Activated effector memory CD4-positive, alpha-beta T cell treated with anti-CD3 and anti-CD28 coated beads, Interleukin-2, amount 50 U/mL, for 16 hours (primary cell): ENCODE measurements at places on chromosomes 5 and 9.
A peak's percentile ranks its signal among the peaks of the same experiment; 100 is the strongest.

GRCh38 chr9:133851693-133852092 is 113.5 kb upstream of the SARDH start:
- DNase-seq, result no peak

DNA sequence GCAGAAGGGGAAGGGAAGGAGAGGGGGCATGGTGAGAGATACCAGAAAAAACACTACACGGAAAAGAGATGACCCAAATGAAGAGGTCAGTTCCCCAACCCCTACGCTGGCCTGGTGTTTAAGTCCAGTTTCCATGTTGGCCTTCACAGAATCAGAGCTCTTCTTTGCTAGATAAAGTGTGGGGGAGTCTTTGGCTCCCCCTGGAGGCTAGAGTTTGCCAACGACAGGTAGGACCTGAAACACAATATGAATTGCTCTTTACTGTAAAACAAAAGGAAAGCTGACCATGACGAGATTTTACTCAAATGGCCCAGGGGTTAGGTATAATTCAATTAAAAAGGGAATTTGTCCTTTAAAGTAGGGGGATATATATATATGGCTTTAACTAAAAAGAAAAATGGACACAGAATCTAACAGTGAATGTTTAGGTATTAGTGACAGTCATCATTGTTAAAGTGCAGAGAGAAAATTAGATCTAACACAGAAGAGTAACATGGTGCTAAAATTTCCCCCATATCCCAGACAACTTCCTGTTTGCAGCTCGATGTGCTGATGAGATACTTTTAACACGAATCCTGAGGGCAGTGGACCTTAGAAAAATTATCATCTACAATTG is 92.0 kb downstream of the SV2C start:
- DNase-seq, result peak; percentile 81

DNA sequence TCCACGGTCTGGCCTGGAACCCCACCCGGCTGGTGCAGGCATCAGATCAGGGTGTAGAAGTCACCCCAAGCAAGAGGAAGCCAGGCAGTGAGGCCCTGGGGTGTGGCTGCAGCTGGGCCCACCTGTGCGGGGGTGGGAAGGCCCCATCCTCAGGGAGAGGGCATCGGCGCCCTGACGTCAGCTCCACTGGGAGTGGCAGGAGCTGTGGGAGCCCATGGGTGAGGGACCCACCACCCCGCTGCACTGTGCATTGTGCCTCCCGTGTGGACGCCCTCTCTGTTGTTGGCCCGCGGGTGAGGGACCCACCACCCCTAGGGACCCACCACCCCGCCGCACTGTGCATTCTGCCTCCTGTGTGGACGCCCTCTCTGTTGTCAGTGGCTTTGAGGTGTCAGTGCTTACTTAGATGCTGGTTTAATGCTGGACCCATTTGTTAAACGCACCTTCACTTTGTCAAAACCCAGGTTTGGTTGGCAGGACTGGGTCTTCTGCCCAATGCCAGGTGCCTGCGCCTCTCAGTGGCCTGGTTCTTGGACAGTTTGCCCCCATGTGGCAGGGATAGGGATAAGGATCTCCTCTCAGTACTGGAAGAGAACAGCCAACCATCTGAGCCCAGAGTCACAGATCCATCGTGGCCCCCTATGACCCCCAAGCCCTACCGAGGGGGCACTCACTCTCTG is 6.9 kb upstream of the EXOC3 start:
- peak; percentile 62 for DNase-seq

DNA sequence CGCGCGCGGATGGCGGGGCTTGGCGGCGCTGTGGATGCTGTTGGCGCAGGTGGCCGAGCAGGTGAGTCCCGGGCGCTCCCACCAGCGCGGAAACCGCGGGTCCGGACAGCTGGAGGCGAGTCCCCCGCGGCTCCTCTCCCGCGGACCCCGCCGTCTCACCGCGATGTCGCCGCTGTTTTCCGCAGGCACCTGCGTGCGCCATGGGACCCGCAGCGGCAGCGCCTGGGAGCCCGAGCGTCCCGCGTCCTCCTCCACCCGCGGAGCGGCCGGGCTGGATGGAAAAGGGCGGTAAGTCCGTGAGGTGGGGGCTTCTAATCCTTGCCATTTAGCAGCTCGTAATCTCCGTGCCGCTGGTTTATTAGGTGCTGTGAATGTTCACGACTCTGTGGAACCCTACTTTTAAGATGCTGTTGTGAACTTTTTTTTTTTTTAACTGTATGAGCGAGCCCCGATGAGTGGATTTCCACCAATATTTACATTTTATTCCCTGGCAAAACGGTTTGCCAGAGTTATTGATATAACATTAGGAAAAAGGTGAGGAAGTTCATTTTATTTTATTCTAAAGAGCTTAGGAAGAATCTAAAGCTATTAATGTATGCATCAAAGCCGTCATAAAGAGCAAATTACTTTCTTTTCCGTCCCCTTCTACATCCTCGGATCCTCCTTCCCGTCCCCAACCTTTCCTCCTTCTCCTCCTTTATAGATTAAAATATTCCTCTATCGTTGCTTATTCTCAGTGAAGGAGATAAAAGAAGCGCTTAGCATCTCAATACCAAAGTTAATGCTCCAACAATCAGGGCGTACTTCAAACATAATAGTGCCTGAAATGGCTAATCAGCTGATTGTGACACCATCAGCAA is 579 bp downstream of the ADAMTS16 start:
- no peak for DNase-seq

- no peak for DNase-seq
Observed at GRCh38 chr5:145826895-145827674, 8.1 kb downstream of the PRELID2 start.

GRCh38 chr5:156802501-156802900 is 47.6 kb upstream of the PPP1R2B start:
- DNase-seq, result no peak

DNA sequence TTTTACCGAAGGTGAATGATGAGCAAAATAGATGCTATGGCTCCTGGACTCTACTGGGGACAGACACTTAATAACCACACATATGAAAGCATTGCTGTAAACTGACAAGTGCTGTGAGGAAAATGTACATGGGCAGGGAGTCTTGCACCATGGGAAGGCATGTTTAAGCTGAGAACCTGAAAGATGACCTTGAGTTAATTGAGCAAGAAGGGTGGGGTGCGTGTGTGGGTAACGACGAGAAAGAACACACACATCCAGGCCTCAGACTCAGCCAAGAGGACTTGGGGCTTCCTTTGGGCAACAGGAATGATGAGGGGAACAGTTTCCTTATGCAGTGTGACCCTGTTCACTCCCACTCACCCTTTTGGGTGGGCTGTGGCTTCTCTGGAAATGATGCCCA is 73.1 kb downstream of the HSPA4 start:
- DNase-seq, result peak; percentile 1

DNA sequence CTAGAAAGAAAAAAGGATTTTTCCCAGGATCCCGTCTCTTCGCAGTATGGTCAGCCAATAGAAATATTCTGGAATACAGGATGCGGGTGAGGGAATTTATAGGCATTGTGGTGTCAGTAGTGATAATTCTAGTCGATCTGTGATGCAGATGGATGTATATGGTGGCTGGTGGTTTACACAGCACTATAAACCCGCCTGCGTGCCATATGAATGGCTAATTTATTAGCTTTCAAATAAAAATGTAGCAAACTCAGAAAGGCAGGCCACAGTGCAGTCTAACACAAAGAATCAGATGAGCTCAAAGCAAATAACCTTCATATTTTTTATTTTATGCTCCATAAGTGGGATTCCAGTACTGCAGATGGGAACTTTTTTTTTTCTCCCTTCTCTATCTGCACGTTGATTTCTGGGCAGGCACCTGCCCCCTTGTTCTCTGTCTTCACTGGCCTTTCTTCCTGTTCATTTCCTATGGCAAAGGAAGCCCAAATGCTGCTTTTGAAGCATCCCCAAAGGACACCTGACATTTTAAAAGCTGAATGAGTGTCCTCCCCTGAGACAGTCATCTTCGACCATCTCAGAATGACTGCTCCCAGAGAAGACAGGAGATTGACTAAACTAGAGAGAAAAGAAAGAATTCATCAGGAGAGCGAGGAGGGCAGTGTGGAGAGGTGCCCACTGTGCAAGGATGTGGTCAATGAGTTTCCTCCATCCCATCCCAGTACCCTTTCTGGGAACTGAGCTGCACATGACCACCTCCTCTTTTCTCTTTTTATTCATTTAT is 52.1 kb downstream of the SEMA6A start:
- DNase-seq, result no peak

GRCh38 chr5:175467983-175468690 is 10.2 kb upstream of the SFXN1 start:
- DNase-seq, result no peak
